A673 (cell line): ENCODE measurements at places on chromosomes 4 and X. TPM values are rescaled to one million over a fixed set of nuclear protein-coding genes. Genes with fewer than 3 reads are reported as not detected.
A peak's percentile ranks its signal among the peaks of the same experiment; 100 is the strongest.

GRCh38 chr4:146486565-146486964 lies 35.2 kb downstream of the SLC10A7 start:
- DNase-seq: no peak

GRCh38 chr4:154642373-154643009 lies 30.0 kb upstream of the FGG start:
- no peak for DNase-seq

GRCh38 chrX:74090049-74090448 lies 213.9 kb upstream of the ZCCHC13 start:
- no peak for DNase-seq

DNA sequence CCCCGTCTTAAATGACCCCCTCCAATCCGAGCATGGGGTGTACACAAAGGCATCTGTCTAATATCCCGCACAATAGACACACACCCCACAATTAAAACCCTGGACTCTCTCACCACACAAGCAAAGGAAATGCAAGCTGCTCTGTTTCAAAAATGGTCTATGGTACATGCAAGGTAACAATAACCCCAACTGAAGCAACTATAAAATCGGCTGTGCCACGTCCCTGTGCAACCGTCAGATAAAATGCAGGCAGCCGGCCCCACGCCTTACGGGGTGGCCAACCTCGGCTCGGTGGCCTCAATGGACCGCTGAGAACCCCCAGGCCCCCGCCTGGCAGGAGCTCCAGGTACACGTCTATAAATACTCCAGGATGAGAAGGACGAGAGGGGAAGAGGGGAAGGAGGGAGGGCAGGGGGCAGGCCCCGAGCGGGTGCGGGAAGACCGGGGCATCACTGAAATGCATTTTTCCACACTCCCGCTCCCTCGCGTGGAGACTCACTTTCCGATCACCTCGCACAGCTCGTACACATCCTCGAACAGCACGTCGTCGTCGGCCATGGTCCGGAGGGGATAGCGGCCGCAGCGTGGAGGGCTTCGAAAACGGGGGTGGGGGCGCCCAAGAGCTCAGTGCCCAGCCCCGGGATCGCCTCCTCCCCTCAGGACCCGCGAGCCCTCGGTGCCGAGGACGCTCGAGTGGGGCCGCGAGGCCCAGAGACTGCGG lies 763 bp downstream of the CASK start:
- DNase-seq: peak; percentile 13

GRCh38 chr4:95129821-95130311 lies 372.1 kb downstream of the BMPR1B start:
- DNase-seq: peak; percentile 92

CFAP99 gene
- total RNA-seq: not detected in 2 replicates

GRCh38 chr4:5036239-5036638 lies 15.0 kb upstream of the STK32B start:
- DNase-seq: peak; percentile 43

TSPAN6 gene
- 39.4 and 40.2 TPM in 2 replicates for total RNA-seq
